ENCODE measurements at places on chromosomes 4 and X. TPM values are rescaled to one million over a fixed set of nuclear protein-coding genes. Genes with fewer than 3 reads are reported as not detected.

Gene MCF2
- 0.25 TPM for total RNA-seq

Gene OPN1MW3
- total RNA-seq = not detected

Gene ARX
- total RNA-seq = not detected

Gene SEPTIN11
- 111 TPM for total RNA-seq

Gene SLC4A4
- 3.2 TPM for total RNA-seq

Gene ADH4
- 10.8 TPM for total RNA-seq

Gene BTK
- total RNA-seq = 4.4 TPM

Gene CMC4
- total RNA-seq = 21.9 TPM

Gene ARAP2
- total RNA-seq = 52.8 TPM

Gene CXCL13
- not detected for total RNA-seq

Gene EDA
- total RNA-seq = 6.1 TPM

Data from vagina (tissue), 2 donors.